CD4-positive, CD25-positive, alpha-beta regulatory T cell (primary cell): ENCODE measurements at places on chromosomes 4 and X. TPM values are rescaled to one million over a fixed set of nuclear protein-coding genes. Genes with fewer than 3 reads are reported as not detected.

TEX13B gene
- not detected for total RNA-seq

PLP1 gene
- not detected for total RNA-seq

AWAT2 gene
- total RNA-seq, result not detected

LUZP4 gene
- total RNA-seq, result not detected

SMIM10 gene
- not detected for total RNA-seq

NUP62CL gene
- total RNA-seq, result 3.3 TPM

NWD2 gene
- not detected for total RNA-seq

ZNF711 gene
- 1.2 TPM for total RNA-seq

PPP2R2C gene
- not detected for total RNA-seq

ARMCX2 gene
- 1.4 TPM for total RNA-seq
